ENCODE measurements at places on chromosomes 16 and 17.
A peak's percentile ranks its signal among the peaks of the same experiment; 100 is the strongest.

DNA sequence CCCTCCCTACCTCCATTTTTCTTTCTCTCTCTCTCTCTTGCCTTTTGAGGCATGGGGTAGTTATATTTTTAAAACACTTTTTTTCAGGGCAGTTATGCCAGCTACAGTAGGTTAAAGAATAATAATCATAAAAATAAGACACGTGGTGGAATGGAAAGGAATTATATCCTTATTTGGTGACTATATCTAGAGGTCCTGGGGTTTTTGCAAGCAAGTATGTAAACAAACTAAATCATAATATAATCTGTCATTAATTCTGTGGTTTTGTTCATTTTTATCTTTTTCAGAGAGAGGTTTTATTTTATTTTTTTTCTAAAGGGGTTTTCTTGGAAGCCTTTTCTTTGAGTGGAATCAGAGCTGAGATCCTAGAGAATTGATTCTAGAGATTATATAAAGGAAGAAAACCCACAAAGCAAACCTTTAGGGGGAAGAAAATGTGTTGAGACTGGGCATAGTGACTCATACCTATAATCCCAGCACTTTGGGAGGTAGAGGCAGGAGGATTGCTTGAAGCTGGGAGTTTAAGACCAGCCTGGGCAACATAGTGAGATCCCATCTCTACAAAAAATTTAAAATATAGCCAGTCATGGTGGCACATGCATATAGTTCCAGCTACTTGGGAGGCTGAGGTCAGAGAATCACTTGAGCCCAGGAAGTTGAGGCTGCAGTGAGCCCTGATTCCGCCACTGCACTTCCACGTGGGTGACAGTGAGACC is 53.2 kb downstream of the NQO1 start:
- H3K27ac ChIP-seq = peak overlapping the region; percentile 47
- peaks cover 7% of the 10 kb centered on the region for H3K36me3 ChIP-seq

DNA sequence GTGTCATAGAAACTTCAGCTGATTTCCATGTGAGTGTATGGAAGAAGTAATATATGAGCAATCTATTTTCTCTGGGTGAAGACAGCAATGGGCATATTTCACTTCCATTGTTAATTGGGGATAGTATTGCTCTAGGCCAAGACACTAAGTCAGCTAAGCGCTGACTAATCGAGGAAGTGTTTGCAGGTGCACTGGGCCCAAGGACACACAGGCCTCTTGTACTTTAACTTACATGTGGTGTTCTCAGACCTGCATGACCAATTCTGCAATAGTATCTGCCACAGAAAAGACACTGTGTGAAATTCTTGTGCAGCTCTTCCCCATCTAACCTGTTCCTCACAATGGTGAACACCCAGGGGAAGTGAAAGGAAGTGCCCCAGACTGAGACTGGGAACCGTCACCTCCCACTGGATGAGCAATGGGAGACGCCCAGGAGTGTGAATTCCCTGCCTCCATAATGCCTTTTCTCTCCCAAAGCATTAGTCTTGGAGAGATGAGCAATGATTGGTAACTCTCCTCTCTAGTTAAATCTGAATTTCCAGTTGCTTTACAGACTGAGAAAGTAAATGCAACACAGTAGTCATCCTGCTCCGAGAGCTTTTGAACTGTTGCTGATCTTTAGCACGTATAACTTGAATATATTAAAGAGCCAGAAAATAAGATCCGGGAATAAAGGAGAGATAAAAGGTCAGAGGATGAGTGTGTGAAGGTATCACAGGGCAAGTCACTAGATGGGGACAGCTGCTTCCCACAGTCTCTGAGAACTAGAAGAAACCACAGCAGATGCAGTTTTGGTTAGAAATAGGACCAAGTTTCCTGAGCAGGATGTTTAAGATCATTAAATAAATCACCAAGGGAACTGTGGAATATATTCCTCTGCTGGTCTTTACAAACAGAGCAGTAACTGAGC is 82.6 kb downstream of the CDK5R1 start:
- peaks cover 17% of the 10 kb centered on the region for H3K4me1 ChIP-seq
- no peak overlapping the region for H3K27ac ChIP-seq
- H3K27me3 ChIP-seq = no peaks in the 10 kb centered on the region
- H3K36me3 ChIP-seq = peaks cover 2% of the 10 kb centered on the region
- H3K4me3 ChIP-seq = no peak overlapping the region

GRCh38 chr17:17071531-17072360 is 29.5 kb downstream of the MPRIP start:
- peaks cover 2% of the 10 kb centered on the region for H3K36me3 ChIP-seq
- DNase-seq = no peak
- peaks cover 43% of the 10 kb centered on the region for H3K4me1 ChIP-seq
- H3K4me3 ChIP-seq = no peak overlapping the region
- H3K27ac ChIP-seq = peak overlapping the region; percentile 60

- no peak for DNase-seq
- H3K4me1 ChIP-seq = peaks cover 24% of the 10 kb centered on the region
- no peaks in the 10 kb centered on the region for H3K36me3 ChIP-seq
- H3K27ac ChIP-seq = no peak overlapping the region
Measured at GRCh38 chr16:89922477-89922883, 662 bp upstream of the TUBB3 start.

- H3K27ac ChIP-seq = no peak overlapping the region
- H3K36me3 ChIP-seq = peaks cover 2% of the 10 kb centered on the region
- peaks cover 4% of the 10 kb centered on the region for H3K4me1 ChIP-seq
- DNase-seq = no peak
Measured at GRCh38 chr17:79657861-79658810, 47.3 kb upstream of the RBFOX3 start.
